Activated naive CD4-positive, alpha-beta T cell treated with anti-CD3 and anti-CD28 coated beads, Interleukin-2, amount 50 U/mL, for 72 hours (primary cell): ENCODE measurements at places on chromosomes 3 and 15.

DNA sequence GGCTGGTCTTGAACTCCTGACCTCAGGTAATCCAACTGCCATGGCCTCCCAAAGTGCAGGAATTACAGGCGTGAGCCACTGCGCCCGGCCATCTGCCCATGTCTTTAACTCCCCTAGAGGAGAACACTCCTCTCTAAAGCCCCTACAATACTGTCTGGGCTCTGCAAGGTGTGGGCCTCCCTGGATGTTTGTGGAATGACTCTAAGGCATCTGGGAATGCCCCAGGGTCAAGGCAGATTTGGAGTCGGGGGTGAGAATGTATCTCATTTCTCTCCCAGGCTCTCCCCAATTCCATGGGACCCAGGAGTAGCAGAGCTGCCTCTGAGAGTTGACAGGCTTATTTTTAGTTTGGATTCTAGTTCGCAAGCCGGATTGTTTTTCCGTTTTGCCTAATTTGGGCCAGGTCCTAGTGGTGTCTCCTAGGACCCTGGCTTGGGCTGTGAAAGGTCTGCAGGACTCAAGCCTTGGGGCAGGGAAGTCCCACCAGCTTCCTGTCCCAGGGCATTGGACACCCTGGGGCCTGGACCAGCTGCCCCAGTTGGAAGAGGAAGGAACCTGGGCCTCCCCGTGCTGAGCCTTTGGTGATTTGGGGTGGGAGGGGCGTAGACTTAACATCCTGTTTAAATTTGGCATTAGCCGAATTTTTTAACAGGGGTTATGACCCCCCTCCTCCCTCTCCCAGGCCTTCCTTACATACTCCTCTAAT lies 53.5 kb downstream of the MAGEF1 start:
- DNase-seq = no peak

DNA sequence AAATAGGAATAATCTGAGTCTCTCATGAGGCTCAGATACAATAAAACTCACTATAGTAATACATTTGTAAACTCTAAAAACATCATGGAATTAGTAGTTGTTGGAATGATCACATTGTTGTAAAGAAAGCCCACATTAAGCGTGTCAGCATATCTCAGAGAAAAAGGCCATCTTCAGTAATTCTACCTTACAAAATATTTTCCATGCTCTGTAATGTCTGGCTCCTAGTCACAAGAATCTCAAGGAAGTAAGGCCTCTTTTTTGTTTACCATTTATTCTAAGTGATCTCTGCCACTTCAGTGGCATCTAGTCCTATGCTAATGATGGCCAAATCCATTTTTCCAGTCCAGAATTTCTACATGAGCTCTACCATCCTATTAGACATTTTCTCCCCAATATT lies 240.2 kb upstream of the ZNF717 start:
- DNase-seq = no peak

- no peak for DNase-seq
Observed at GRCh38 chr3:177657243-177657642, 460.0 kb upstream of the TBL1XR1 start.

GRCh38 chr3:154168998-154169795 lies 48.0 kb downstream of the ARHGEF26 start:
- DNase-seq = no peak

- DNase-seq = no peak
Observed at GRCh38 chr15:33894193-33894592, 74.1 kb upstream of the CHRM5 start.

GRCh38 chr3:140724856-140725812 lies 47.3 kb downstream of the TRIM42 start:
- DNase-seq = no peak

- no peak for DNase-seq
Observed at GRCh38 chr3:194265505-194265892, 85.6 kb downstream of the CPN2 start.

DNA sequence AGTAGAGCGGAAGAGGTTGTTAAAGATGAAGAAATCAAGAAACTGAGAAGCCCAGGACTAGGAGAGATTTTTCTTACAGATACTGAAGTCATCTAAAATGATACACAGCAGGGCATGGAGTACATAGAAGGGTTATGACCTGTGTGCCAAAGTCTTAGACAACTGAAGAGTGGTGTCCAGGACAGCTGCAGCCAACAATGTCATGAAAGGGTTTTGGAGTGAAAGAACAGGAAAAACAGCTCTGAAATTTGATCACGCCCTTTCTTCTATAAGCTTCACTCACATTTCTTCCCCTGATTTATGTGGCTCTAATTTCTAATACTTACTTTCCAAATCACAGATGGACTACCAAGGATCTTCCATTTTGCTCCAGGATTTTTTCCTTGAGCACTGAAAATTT lies 3.0 kb downstream of the CFAP20DC start:
- DNase-seq = no peak

DNA sequence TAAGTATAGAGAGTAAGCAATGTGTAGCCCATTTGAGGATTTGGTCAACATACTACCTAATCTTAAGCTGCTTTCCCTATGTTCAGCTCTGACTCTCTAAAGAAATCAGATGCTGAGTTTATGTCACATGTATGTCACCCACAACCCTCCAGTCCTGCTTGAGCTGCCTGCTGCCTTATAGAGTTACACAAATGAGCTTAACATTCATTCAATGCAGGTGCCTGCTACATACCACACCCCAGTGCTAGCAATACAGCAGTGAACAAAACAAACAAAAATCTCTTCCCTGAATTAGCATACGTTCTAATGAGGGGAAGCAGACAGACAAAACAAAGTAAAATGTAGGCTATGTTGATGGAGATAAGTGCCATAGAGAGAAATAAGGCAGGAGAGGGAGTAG lies 93.0 kb downstream of the HHLA2 start:
- DNase-seq = no peak

DNA sequence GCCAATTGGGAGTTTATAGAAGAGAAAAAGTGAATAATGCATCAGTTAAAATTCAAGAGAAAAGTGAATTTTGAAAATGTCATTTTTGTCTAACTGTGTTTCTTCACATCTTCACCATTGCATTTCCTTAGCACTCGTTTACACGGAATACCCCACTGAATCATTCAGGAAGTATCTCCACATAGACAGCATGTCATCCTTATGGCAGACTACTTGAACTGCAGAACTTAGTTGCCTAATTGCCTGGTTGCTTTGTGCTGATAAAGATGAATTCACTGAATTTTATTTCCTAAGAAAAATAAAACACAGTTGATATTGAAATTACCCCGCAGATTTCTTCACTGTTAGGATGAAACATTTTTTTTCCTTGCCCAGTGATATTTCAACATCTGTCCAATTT lies 627.1 kb downstream of the ROBO1 start:
- DNase-seq = no peak
